ENCODE measurements at places on chromosomes 6 and 20.

DNA sequence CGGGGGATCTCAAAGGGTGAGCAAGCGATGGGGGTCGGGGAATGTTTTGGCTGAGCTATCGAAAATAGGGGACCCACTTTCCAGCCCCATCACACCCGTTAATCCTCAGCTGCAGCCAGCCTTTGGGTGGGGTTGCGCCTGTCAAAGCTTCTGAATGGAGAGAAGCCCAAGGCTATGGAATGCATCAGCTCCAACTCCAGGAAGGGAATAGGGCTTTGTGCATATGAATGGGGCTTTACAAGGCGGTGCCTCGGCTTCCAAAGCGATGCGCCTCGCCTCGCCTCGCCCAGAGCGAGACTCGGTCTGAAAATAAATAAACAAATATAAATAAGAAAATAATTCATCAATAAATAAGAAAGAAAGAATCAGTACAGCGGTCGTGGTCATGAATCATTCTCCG is 751.4 kb upstream of the DEFB115 start:
- no peak for DNase-seq

DNA sequence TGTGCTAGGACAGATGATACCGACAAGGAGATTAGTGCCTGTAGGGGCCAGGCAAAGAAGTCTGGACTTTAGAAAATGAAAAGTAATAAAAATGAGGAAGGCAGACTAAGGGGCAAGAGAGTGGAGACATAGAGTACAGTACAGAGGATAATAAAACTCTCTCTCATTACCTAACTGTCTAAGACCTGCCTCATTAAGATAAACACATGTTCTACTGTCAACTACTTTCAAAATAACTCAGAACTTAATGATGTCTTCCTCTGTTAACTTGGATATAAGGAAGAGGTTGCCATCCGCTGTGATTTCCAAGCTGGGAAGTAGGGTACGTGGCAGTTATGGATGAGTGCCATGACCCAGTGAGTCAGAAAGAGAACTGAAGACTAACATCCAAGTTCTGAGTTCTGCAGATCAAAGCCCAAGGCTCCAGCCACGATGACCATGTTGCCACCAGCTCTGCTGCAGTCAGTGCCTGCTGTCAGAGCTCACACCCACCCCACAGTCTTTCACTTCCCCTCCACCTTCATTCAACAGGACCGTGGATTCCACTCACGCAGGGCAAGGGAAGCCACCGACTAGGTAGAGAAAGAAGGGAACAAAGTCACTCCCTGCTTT is 81.8 kb downstream of the KIF16B start:
- no peak for DNase-seq

DNA sequence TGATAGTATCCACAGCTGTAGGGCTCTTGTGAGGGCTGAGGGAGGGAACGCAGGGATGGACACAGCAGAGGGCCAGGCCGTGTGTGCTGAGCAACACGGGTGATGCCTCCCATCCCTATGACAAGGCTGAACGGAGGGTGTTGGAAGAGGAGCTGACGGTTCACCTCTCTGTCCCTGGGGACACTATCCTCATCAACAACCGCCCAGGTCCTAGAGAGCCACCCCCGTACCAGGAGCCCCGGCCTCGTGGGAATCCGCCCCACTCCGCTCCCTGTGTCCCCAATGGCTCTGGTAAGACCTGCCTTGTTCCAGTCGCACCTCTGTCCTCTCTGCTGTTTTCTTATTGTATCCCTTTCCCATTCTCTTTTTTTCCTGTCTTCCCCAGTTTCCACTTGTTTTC is 10.1 kb downstream of the DDR1 start:
- no peak for DNase-seq

DNA sequence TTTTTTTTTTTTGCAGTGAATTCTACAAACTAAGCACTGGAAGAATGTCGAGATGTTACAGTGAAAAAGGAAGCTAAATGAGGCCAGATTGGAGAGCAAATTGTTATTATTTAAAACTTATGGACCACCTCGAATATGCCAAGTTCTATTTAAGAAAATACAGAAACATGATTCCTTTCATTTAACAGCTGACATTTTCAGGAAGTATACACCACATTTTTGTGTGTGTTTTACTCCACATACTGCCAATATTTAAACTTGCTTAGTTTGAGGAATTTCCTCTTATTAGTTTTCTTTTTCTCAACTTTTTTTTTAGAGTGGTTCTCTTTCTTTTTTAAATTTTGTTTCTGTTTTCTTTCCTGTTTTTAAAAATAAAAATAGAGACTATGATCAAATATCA is 37.0 kb upstream of the GCLC start:
- no peak for DNase-seq

- DNase-seq: no peak
These were observed 197.9 kb downstream of the TFAP2C start for GRCh38 chr20:56826705-56827665.

- no peak for DNase-seq
These were observed 92.6 kb downstream of the YTHDF1 start for GRCh38 chr20:63123331-63123741.

DNA sequence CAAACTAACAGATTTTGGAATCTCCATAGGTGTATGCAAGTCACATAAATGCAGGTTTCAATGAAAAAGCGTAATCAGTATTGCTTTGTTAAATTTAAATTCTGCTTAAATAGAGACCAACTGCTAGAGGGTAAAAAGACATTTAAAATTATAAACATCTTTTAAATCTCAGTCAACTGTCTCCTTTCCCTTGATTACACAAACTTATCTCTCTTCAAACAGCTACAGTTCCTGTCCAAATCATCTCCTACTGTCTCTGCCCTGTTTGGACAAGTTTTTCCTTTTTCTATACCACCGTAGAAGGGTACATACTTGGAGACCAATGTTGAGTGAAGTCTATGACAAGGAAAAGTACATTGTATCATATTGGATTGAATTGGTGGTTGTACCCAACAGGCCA is 43.5 kb downstream of the AGPAT4 start:
- DNase-seq: no peak

- DNase-seq: no peak
These were observed 52.6 kb downstream of the GINS1 start for GRCh38 chr20:25459916-25460535.

DNA sequence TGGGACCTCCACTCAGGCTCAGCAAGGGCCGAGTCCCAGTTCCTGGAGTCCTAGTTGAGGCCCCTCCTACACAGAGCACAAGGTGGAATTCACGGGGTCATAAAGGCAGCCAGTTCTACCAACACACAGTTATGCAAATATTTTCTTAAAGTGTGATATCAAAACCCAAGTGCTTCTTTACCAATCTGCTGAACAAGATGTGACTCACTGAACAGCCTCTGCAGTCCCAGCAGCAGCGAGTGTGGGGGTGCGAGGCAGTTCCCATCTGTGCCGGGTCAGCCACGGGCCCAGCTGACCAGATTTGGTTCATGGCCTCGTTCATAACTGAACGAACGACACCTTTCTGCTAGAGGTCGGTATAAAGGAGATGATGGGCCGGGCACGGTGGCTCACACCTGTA is 4.5 kb upstream of the TCEA2 start:
- DNase-seq: no peak

DNA sequence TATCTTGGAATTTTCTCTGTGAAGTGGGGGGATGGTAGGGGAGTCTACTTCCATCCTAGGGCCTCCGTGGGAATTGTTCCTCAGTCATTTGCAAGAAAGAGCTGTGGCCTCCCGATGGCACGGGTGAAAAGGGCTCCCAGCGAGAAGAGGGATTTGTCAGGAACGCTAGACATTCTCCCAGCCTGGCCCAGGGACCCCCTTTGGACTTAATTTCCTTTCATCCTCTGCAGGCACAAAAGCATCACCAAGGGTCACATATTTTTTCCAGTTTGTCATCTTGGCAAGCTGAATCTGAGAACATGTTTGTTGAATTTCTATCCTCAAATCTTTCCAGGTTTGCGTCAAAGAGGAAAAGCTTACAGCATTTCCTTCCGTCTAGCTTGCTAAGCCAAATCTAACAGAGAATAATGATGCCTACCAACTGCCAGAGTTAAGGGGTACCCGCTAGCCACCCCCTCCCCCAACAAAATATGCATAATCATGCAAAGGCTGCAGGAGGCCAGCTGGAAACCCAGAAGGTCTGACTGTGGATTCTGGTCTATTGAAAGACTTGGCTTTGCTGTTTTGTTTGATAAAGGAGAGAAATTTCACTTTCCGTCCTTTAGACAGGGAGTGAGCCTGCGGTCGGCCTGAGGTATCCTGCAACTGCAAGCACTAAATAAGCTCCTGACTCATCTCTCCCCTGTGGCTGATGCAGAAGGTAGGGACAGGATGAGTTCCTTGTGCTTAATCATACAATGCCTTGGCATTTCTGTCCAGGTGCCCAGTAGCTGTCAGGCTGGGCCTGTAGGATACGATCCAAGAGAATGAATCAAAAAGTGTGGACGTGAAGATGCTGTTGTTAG is 23.1 kb downstream of the PSMG4 start:
- DNase-seq: no peak

- no peak for DNase-seq
These were observed 198.3 kb downstream of the BCAS1 start for GRCh38 chr20:53872081-53872541.

- DNase-seq: peak; percentile 38
These were observed 1.8 kb upstream of the RBM39 start for GRCh38 chr20:35743693-35744491.

GRCh38 chr6:144302701-144303372 is 17.7 kb downstream of the UTRN start:
- no peak for DNase-seq

- no peak for DNase-seq
These were observed 313.7 kb downstream of the FOXC1 start for GRCh38 chr6:1923449-1923848.

DNA sequence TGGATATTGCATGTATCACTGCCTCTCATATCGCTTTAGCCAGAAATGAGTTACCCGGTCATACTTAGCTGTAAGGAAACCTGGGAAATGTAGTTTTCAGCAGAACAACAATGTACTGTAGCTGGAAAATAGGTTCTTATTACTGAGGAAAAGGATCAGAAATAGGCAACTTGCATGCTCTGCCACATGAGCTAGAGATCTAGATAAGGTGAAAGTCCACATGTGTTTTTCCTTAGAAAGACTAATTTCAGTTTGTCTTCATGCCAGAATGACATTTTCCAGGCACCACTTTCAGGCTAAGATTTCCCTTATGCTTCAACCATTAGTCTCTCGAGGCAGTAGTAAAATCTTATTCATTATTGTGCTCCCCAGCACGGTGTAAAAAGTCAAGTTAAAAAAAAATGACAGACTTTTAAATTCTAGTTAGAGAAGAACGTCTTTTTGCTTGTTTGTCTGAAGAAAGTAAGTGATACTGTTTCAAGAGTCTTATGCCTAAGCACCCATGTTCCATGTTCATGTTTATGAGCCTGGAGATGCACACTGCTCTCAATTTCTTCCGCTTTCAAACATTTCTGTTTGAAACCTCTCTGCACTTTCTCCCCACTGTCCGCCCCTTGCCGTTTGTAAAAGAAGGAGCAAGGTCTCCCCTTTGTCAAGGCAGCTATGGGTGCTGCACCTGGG is 67.6 kb downstream of the ZNF831 start:
- no peak for DNase-seq

DNA sequence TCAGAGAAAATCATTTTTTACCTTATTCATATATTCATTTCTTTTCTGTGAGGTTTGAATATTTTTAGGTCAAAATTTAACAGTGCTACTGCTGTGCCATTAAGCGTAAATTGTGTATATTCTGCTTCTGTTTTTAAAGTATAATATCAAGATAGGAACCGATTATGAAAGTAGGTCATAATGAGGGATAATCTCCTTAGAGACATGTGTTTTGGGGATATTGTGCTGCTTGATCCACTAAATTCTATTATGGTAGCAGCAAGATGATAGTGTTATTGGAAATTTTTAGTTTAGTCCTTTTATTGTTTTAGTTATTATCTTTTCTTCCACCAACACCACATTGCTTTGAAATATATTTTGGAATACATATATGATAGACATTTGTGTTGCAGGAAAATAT is 244.0 kb downstream of the RIMS1 start:
- no peak for DNase-seq

All from naive thymus-derived CD8-positive, alpha-beta T cell (primary cell).